NCI-H748 treated with DMSO at 0.1 percent for 48 hours (cell line): ENCODE measurements at places on chromosomes 1 and 21.

GRCh38 chr1:100578201-100578600 is 40.3 kb downstream of the GPR88 start:
- no peak for DNase-seq

DNA sequence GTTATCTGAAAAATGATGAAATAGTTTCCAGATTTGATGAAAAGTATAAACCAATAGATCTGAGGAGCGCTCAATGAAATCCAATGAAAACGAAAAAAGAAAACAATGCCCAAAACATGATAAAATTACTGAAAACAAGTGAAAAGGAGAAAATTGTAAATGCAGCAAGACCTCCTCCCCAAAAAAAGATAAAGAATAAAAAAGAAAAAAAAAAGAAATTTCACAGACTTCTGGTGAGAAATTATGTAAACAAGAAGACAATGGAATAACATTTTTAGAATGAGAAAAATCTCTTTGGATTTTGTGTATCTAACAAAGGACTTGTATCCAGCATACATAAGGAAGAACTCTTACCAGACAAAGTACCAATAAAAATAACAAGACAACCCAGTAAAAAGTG is 134.2 kb downstream of the DNAH14 start:
- no peak for DNase-seq

GRCh38 chr1:175319912-175320230 is 127.3 kb upstream of the KIAA0040 start:
- no peak for DNase-seq

DNA sequence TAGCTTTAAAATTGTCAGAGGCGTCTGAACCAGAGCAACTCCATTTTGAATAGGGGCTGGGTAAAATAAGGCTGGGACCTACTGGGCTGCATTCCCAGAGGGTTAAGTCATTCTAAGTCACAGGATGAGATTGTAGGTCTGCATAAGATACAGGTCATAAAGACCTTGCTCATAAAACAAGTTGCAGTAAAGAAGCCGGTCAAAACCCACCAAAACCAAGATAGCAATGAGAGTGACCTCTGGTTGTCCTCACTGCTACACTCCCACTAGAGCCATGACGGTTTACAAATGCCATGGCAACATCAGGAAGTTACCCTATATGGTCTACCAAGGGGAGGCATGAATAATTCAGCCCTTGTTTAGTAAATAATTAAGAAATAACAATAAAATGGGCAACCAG is 143.6 kb downstream of the GABPA start:
- no peak for DNase-seq

GRCh38 chr1:158251163-158251562 is 3.1 kb upstream of the CD1A start:
- DNase-seq: no peak

DNA sequence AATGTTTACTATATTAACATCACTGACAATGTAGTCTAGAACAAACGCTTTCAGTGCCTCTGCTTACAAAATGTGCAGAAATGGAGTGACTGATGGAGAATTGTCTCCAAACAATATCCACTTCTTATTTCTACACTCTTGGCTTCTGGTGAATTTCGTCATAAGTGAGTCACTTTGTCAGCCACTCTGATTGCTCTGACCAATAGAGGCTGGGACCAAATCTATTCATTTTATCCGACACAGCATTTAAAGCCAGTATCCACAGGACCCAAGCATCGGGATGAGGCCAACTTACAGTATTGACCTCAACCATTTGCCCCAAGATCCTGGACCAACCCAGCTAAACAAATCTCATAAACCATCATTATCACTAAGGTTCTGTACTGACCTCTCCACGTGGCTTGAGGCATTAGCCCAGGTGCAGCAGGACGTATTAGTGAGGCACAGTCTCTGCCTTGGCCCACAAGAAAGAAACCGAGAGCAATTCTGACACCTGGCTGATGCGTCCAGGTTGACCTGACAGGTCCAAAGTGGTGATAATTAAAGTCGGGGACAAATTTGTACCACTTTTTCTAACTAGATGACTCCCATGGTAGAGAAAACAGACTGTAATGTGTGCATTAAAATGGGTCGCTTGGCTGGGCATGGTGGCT is 53.3 kb upstream of the ERO1B start:
- DNase-seq: no peak

DNA sequence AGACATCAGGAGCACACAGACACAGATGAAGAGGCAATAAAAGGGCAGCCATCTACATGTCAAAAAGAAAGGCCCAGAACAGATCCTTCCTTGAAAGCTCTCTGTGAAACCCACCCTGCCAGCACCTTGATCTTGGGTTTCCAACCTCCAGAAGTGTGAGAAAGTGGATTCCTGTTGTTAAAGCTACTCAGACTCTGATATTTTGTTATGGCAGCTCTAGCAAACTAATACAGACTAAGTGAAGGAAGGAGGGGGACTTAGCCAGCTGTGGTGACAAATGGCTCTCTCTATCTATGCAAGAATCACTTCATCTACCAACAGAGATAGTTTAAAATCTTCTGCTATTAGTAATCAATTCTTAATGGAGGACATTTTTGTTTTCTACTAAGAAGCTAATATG is 10.4 kb downstream of the SAMSN1 start:
- no peak for DNase-seq

- no peak for DNase-seq
Measured at GRCh38 chr1:107003972-107004371, 52.5 kb upstream of the PRMT6 start.
